ENCODE measurements at places on chromosomes 3 and 15. TPM values are rescaled to one million over a fixed set of nuclear protein-coding genes. Genes with fewer than 3 reads are reported as not detected.

Gene UCN2
- 0.19 TPM for total RNA-seq

Gene ROPN1
- not detected for total RNA-seq

Gene TRH
- total RNA-seq, result not detected

Gene GOLGA6L9
- total RNA-seq, result 1.1 TPM

Gene SAXO2
- total RNA-seq, result 0.66 TPM

Gene CPLX3
- total RNA-seq, result not detected

Gene MESD
- total RNA-seq, result 18.9 TPM
